ENCODE measurements at places on chromosomes 4 and X.

GRCh38 chr4:77629885-77630284, 24.3 kb downstream of the CXCL13 start:
- DNase-seq = no peak

- no peak for DNase-seq
These were observed 278.9 kb upstream of the FTHL17 start for GRCh38 chrX:31350808-31351074.

GRCh38 chr4:78618436-78618835, 66.9 kb downstream of the ANXA3 start:
- DNase-seq = no peak

DNA sequence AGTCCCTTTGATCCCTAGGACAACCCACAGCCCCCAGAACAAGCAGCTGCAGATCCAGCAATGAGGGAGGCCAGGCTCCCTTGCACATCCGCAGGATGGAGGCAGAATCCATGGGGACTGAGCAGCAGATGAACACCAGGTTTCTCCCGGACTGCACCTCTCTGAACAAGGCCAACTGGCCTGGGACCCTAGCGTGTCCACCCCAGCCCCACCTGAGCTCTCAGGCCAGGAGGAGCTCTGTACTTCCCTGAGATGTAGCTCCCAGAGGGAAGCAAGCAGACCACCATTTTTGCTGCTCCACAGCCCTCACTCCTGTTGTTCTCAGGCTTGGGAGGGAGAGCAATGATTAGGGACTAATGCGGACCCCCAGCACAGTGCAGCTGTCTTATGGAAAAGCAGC, 1195.8 kb downstream of the PCDH18 start:
- DNase-seq = no peak

DNA sequence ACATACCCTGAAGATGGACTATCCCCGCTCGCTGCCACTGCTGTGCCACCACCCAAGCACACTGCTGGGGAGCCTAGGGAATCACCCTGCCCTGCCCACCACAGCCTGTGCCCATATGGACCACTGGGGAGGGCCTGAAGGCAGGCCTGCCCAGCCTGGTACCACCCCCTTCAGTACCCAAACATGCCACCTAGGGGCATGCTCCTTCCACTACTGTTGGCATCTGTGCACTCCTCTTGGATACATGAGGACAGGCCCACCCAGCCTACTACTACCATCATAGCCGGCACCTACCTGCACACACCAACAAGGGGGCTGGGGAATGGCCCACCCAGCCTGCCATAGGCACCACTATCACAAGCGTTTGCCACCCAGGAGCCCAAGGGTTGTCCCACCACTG, 30.1 kb upstream of the PRDX4 start:
- no peak for DNase-seq

DNA sequence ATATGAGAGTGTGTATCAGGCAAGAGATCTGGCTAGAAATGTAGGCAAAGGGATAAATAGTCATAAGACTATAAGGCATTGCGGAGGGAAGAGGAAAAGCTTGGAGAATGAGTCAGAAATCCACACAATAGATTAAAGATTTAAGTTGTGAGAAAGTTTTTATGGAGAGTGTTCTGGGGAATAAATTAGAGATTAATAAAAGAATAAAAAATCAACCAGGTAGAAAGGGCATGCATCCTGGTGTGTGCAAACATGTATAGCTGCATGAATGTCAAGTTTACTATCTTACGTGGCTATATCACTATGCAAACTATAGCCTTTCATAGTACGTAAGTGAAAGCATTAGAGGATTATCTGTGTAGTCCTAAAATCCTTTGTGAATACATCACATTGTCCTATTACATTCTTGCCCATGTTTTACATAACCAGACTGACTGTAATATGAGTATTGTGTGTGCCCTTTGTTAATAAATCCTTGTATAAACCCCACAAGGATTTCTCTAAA, 36.9 kb downstream of the SNCA start:
- DNase-seq = no peak

DNA sequence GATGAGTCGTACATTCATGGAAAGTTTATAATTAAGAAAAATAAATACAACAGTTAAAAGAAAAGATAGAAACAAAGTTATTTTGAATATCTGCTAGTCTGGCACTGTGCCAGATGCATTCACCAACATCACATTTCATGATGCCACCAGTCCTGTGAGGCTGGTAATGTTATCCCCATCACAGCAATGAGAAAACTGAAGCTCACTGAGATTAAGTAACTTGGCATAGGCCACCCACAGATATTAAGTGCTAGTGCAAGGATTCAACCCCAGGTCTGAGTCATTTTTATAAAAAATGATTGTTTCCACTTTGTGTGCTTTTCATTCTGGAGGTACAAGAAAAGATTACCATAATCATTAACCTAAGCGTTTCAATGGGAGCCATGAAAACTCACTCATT, 65.0 kb upstream of the IL15 start:
- no peak for DNase-seq

DNA sequence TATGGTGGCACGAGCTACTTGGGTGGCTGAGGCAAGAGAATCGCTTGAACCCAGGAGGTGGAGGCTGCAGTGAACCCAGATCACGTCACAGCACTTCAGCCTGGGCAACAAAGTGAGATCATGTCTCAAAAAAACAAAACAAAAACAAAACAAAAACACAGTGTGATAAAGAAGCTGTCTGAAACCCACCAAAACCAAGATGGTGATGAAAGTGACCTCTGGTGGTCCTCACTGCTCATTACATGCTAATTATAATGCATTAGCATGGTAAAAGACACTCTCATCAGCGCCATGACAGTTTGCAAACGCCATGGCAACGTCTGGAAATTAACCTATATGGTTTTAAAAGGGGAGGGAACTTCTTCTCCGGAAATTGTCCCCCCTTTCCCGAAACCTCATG, 29.4 kb upstream of the OPHN1 start:
- DNase-seq = no peak

GRCh38 chr4:140720387-140721304, 35.5 kb downstream of the TBC1D9 start:
- no peak for DNase-seq

- DNase-seq = no peak
These were observed 231.4 kb downstream of the PPP3CA start for GRCh38 chr4:101115887-101116286.

GRCh38 chrX:41180194-41180908, 95.1 kb downstream of the USP9X start:
- peak; percentile 16 for DNase-seq

DNA sequence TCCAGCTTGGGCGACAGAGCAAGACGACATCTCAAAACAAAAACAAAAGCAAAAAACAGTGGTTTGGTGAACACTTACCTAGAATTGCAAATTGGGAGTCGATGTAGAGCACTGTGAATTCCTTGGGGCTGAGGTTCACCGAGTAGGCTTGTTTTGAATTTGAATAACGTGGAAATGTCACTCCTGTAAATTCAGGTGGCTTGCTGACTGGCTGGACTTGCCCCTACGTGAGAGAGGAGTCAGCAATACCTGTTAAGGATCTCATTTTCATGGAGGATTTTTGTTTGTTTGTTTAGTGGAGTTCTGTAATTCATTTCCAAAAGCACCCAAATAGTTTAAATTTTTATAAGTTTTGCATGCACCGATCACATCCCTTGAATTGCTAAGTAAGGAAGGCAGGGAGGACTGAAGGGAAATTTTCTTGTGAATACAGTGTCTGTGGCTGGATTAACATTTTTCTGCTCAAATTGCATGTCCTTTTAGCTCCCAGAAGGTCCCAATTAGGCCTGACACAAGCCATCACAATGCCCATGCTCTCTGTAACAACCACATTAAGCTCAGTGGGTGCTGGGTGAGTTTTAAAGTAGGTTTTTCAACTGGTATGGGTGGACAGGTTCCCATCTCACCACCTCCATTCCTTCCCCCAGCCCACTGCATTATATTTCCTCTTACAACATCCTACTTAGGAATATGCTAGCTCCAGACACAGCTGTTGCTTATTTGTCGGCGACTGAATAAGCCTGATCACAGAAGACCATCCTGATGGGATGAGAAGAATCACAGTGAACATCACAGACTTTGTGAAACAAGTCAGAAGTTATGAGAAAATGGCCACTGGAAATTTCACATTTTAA, 58.5 kb upstream of the TTC29 start:
- DNase-seq = no peak
